ENCODE measurements at places on chromosomes 12 and 14.

- DNase-seq, result no peak
Observed at GRCh38 chr12:117026343-117026742, 72.9 kb downstream of the TESC start.

DNA sequence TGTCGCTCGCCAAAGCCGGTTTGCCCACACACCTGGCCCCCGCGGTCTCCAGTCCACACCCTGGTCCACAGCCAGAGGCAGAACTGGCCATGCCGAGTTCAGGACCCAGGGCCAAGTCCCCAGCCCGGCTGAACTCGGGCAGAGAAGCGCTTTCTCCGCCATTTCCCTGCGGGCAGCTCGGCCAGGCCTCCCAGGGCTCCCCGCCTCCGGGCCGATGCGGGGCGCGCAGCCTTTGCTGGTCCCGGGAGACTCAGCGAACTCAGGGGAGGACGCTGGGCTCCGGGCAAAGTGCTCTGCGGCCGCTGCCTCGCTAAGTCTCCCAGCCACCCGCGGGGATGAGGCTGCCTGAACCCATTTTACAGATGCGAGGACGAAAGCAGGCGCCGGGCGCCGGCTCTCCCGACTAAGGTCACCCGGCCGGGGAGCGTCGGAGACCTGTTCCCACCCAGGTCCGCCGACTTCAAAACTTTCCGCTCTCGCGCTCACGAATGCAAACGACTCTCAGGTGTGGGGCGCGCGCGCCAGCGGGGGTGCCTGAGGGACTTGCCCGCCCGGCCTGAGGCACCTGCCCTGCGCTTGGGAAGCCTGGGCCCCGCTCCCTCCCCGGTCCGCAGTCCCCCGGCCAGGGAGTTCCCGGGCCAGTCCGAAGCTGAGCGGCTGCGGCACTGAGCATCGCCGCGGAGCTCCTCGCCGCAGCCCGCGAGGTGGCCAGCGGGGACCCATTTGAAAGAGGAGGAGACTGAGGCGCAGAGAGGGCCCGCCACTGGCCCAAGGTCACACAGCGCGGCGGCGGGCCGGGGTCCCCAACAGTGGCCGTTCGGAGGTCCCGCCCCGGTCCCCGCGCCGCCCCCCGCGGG is 627 bp downstream of the TESC start:
- DNase-seq, result no peak

GRCh38 chr12:68414988-68415387 is 82.8 kb upstream of the MDM1 start:
- DNase-seq, result no peak

DNA sequence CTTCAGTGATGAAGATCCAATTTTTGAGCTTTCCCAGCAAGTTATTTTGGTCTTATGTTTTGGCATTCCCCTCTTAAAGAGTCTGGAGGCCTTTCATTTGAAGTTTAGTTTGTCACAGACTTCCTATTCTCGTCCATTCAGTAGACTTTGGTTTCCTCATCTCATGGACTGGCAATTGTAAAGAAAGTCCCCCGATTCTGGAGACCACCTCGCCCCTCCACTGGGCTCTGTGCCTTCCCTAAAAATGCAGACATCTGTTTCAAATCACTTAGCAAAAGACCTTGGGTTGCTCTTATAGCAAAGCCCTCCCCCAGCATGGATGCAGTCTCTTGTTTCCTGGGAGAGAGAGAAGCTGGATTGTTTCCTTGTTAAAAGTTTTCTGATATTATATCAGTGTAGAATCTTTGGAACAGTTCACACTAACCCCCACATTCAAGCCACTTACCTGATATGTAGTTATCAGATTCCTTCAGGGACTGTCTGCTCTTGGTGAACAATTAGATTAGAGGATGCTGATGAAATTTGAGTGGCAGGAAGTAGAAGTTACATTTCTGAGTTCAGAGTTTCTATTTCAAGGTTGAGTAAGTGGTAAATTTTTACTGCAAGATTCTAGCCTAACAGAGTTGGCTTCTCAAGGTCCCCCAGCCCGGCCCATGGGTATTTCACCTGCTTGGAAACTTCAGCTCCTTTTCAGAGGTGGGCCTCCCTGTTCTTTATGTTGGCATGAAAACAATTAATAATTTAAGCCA is 56.3 kb downstream of the PLXNC1 start:
- no peak for DNase-seq

DNA sequence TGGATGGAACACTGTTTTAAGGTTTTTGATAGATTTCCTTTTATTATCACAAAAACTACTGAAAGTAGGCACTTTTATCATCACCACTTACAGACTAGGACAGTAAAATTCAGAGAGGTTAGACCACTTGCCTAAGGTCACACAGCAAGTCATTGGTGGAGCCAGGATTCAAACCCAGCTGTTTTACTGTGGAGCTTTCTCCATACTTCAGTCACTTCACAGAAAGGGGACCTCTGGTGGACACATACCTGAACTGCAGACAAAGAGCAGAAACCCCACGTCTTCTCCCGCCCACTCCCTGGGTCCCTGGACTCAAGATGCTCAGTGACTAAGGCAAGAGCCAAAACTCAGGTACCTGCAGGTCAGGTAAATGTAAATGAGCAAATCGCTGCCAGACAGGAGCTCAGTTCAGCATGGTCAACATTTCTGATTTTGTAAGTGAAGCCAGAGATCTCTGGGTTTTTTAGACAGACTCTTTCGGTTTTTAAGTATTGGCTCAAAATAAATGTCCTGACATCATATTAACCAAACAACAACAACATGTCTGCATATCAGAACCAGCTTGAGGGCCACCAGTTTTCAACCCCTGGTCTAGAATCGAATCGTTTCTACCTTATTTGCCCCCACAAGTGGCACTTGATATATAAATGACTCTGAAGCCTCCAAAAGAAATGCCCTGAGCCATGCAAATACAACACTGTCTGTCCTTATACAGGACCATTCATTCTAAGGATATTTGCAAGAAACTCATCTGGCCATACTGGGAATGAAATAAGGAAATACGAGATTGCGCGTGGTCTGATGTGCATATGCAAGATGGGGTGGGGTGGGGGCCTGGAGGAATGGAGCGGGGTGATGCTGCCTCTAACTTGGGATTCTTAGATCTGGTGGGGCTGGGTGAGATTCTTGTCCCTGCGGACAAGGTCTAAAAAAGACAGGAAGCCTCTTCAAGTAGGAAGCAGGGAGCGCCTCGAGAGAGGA is 110.9 kb downstream of the KSR2 start:
- DNase-seq, result peak; percentile 32

Measured in brain (organoid and tissue), 16 donors.